Bronchial smooth muscle cell (primary cell): ENCODE measurements at places on chromosomes 2 and 18. TPM values are rescaled to one million over a fixed set of nuclear protein-coding genes. Genes with fewer than 3 reads are reported as not detected.

Gene MAPRE3
- 3.5 and 5.4 TPM in 2 replicates for total RNA-seq

Gene NLRC4
- total RNA-seq: not detected in 2 replicates

Gene PRADC1
- 11.1 and 12.0 TPM in 2 replicates for total RNA-seq

Gene GAL3ST2
- total RNA-seq: 0.09 and 0.16 TPM in 2 replicates

Gene CRYGD
- total RNA-seq: not detected in 2 replicates

Gene PDE6D
- 8.2 and 9.3 TPM in 2 replicates for total RNA-seq

Gene MALL
- total RNA-seq: 13.4 and 45.7 TPM in 2 replicates

Gene NEU4
- total RNA-seq: 0.16 and 0.17 TPM in 2 replicates

Gene KANSL3
- total RNA-seq: 31.2 and 36.2 TPM in 2 replicates

Gene OSR1
- total RNA-seq: 9.7 and 27.0 TPM in 2 replicates

Gene PAPOLG
- total RNA-seq: 6.1 and 6.6 TPM in 2 replicates
